ENCODE measurements at places on chromosomes 12 and 14. TPM values are rescaled to one million over a fixed set of nuclear protein-coding genes. Genes with fewer than 3 reads are reported as not detected.
A peak's percentile ranks its signal among the peaks of the same experiment; 100 is the strongest.

RPL10L gene
- total RNA-seq: not detected

LRRK2 gene
- 23.5 TPM for total RNA-seq

ASB2 gene
- 3.8 TPM for total RNA-seq

CELA1 gene
- not detected for total RNA-seq

DNA sequence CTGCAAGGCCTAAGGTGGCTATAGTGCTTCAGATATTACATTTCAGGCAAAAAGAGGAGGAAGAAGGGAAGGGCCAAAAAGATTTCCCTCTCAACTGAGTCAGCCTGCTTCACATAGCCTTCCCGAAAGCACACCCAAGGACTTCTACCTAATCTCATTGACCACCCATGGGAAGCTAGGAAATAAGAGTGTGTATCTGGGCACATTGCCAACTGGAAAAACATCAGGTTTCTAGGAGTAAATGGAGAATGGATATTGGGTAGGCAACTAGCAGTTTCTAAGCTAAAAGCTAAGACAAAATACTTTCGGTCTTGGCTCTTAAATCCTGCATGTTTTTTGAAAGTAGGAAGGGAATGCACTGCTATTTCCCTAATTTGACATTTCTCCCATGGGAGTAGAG, 221.7 kb upstream of the GRIP1 start:
- no peak for DNase-seq

DNA sequence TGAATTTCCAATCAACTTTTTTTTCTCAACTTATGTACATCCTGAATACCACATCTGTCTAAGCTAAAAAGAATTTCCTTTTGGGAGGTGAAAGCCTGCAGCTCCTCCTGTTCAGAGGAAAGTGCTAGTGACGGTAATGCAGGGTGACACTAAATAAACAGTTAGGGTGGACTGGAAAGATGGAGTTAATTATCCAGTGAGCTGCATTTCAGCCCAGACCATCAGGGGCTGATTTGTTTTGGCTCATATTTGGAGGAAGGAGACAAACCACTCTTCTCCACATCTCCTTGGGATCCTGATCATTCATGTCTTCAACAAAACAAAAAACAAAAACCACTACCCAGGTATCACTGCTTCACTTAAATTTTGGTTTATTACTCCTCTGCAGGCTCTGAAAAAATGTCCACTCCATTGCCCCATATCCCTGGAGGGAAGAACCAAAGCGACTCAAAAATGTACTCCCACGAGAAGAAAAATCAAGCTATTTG, 5.1 kb upstream of the SIX1 start:
- no peak for DNase-seq

DNA sequence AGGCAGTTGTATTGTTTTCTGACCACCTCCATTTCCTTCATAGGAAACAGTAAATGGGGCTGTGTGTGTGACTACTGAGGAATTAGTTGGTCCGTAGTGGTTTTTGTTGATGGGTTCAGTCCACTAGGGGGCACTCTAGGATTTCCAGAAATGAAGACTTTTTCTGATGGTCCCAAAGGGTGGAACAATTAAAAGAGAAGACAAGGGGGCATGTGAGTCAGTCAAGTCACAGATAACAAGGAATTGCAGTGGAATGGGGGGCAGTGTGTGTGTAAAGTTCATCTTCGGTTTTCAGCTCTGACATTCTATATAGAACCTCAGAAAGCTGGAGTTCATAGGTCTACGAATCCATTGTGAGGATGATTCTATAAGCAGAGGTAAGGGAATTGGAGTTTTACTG, 186.6 kb upstream of the OR4E1 start:
- no peak for DNase-seq

DNA sequence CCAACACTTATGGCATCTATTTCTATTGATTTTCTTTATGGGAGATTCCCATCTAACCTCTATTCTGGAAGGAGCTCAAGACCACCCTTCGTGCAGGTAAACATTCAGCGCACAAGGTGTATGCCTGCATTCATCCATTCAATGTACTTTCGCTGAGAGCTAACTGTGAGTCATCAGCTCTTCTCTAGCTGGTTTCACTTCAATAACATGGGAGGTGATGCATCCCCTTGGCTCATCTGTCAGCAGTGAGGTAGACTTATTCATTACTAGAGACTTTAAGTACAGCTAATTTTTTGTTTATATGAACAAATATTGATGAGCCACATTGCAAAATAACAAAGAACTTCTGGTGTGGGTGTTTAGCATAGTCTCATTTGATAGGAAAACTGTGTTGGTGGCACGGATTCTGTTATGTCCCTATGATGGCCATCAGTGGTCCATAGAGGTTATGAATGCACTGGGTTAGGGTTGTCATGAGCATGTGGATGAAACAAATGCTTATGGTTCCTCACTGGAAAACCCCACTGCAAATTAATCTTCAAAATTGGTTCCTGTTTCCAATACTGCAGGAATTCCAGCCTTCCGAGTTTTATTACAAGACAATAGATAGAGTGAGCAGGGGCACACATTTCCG, 1151.0 kb downstream of the BCL11B start:
- no peak for DNase-seq

GRCh38 chr12:75560167-75560566, 48.8 kb upstream of the KRR1 start:
- DNase-seq: no peak

DNA sequence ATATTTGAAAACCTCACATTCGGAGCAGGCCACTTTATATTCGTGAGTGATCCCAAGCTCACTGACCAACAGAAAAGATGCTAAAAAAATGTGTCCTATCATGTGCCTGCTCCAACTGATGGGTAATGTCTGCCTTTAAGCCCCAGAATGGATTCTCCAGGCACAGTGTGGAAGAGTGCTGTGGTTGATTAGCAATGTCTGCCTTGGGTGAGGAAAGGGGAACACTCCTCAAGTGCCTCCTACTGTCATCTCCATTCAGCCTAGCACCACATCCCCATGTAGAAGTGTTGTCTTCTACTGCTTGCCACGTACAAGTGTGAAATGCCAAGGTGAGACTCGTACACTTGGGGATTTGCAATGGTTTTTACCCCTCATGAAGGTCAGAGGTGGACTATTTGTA, 199.3 kb downstream of the SLC41A2 start:
- DNase-seq: no peak

- no peak for DNase-seq
Measured at GRCh38 chr12:79098530-79098929, 234.0 kb downstream of the SYT1 start.

DNA sequence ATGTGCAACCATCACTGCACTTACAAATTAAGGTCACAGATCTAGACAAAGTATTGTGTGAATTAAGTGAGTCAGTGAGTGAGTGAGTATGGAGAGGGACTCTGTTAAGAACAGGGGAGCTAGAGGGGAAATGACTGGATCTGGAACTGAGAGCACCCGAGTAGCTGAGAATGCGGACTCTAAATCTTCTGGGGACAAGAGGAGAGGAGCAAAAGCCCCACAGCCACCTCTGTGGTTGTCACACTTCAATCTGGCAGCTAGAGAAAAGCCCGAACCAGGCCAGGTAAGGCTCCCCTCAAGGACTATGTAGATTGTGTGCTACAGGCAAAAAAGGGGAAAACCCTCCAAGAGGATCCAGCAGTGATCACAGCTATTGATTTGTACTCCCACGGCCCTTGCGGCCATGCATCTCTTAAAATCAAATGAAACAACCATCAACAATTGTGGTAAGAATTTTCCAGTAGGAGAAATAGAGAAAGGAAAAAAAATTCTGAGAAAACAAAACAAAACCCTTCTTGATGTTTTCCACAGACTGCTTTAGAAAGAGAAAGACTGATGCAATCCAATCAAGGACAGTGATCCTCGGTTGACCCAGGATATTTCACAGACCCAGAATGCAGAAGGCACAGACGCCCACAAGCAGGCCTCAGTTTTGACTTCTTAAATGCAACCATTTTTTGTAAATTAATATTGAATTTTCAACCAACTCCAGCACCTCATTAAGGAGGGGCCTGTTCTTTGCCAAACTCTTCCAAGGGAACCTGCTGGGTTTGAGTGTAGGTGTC, 109.6 kb downstream of the SLC38A6 start:
- no peak for DNase-seq

GRCh38 chr12:121490401-121491281, 90.2 kb downstream of the KDM2B start:
- DNase-seq: no peak

- DNase-seq: no peak
Measured at GRCh38 chr12:88036353-88036965, 7.3 kb upstream of the C12orf50 start.

DNA sequence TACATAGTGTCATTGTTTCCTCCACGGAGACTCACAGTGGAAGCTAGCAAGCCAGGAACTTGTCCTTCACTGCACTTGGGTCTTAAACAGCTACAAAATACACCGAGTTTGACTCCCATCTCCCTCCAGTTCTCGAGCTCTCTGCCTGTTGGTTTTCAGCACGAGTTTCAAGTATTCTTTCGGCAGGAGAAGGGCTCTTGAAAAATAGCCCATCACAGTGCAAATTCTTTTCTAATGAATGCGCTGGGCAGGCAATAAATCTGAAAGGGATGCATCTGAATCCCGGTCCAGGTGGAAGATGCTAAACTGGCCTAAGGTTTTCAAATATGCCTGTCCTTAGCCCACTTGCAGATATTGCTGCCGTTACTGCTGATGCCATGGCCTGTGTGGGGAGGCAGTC, 173.9 kb downstream of the CACNA1C start:
- peak; percentile 17 for DNase-seq

GRCh38 chr12:105076098-105076497, 8.2 kb downstream of the ALDH1L2 start:
- DNase-seq: no peak

DNA sequence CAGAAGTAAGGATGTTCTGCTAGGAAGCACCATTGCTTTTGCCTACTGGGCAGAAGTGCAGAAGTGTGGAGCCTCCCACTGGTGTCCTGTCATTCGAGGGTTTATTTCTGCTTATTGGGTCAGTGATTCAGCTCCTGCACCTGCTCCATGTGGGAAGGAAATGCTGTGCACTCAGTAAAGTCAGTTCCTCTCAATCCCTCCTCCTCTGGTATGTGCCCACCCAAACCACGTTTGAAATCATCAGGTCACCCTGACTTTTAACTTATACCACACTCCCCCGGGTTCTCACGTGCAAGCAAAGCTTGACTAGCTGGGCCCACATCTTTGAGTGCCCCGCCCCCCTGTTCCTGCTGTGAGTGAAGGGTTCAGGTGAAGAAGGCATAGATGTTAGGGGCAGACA, 223.7 kb downstream of the CHST11 start:
- DNase-seq: no peak

- no peak for DNase-seq
Measured at GRCh38 chr14:95185767-95186392, 28.6 kb upstream of the DICER1 start.

DNA sequence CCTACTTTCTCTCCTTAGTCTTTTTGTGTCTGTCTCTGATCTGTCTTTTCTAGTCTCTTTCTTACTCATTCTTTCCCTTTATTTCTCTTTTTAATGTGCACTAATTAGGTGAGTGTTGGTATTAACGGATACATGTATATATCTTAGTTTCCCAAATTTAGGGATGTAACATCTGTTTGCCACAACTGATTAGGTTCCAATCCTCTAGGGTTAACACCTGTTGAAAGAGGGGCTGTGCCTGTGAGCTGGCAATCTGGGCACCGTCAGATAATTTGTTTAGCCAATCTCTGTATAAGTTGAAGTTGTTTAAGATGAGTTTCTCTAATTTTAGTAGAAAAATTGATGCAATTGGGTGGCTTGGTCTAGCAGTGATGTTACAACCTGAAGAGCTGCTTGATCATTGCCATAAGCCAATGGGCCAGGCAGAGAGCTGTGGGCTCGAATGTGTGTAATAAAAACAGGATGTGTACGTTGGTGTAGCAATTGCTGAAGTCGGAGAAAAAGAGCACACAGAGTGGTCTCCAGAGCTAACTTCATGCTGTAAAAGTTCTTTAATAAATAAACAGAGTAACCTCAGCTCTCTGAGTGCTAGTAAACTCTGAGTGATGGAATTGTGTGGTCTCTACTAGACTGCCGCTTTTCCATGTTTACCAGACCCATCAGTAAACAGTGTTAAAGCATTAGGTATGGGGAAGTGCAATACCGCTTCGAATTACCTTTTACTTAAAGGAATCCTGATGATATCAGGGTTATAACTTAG, 18.3 kb upstream of the LYZ start:
- DNase-seq: no peak
